ENCODE measurements at places on chromosomes 6 and 20. TPM values are rescaled to one million over a fixed set of nuclear protein-coding genes. Genes with fewer than 3 reads are reported as not detected.
A peak's percentile ranks its signal among the peaks of the same experiment; 100 is the strongest.

B3GALT4 gene
- 43.3 TPM for total RNA-seq

ERVFRD-1 gene
- total RNA-seq = not detected

WFDC2 gene
- 1.6 TPM for total RNA-seq

GNMT gene
- total RNA-seq = 1.1 TPM

PPP1R3G gene
- not detected for total RNA-seq

DNA sequence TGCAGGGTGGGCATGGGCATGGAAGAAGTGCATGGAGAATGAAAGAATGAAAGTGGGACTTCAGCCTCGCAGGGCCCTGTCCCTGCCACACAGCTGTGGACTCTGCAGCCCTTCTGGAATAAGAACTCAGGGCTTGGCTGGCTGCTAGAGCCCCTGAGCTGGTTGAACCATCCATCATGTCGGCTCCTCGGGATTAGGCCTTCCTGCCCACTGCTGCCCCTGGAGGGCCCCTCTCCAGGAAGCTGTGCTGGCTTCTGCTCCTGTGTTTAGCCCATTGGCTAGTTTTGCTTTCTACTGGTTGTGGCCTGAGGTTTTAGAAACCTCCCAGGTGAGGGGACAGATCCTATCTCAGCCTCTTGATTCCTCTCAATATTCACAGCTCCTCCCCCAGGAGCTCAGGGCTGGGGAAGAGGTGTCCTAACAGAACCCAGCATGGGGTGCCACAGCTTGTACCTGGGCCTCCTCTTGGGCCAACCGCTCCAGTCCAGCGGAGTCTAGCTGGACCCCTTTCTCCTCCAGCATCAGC lies 7.9 kb downstream of the AARS2 start:
- DNase-seq = no peak

DNA sequence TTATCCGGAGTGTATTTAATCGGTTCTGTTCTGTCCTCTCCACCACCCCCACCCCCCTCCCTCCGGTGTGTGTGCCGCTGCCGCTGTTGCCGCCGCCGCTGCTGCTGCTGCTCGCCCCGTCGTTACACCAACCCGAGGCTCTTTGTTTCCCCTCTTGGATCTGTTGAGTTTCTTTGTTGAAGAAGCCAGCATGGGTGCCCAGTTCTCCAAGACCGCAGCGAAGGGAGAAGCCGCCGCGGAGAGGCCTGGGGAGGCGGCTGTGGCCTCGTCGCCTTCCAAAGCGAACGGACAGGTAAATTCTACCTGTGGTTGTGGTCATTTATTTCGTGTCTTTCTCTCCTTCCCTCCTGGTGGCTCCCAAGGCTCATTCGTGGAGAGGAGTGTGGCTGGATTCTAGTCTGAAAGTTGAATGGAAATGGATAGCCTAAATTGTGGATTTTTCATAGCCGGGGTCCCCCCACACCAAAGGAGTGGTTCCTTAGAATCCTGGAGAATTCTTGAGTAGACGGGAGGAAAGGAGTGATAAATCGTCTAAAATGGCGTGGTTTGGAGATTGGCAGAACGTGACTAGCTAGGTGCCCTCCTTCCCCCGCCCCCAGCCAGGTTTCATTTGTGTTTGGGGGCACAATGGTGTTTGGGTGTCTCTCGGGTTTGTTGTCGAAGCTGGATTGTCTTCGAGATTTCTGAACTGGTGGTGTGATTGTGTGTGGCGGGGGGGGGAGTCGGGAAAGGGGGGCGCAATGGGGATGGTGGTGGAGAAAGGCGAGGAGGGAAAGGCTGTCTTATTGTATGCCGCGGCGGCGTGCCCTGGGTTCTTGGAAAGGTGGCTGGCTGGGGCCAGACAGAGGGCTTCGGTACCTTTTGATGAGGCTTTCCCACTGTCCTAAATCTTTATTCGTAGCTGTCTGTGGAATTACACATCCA lies 673 bp downstream of the MARCKS start:
- peak; percentile 12 for DNase-seq

DNA sequence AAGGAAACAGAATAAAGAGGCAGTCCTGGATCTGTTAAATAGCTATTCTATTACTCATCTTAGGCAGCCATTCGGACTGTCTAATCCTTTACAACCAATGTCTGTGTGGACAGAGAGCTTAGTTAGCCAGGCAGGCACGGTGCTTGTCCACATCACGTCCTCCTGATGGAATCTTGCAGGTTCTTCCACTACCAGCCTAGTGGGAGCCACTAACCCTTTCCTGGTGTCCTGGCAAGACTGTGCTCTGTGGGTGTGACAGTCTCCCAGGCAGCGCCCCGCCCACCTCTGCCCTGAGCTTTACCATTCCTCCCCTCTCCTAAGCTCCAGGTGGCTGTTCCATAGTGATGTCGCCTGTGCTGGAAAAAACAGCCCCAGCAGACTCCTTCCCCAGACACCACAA lies 78.3 kb upstream of the CLDN20 start:
- DNase-seq = no peak

DNA sequence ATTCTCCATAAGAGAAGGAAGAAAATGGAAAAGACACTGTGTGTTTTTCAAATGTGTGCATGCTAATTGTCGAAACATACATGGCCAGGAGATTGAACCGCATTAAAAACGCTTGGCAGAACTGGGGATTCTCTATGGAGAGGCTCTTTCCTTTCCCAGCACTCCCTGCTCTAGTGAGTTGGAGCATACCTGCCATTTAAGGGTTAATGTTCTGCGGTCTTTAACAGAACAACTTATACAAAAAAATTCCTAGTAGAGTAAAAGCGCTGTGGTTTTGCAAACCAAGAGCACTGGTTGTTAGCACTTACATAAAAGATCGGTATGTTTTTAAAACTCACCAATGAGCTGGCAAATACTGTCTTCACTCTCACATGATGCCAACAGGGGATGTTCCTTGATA lies 1.5 kb downstream of the TAGAP start:
- DNase-seq = peak; percentile 66

DNA sequence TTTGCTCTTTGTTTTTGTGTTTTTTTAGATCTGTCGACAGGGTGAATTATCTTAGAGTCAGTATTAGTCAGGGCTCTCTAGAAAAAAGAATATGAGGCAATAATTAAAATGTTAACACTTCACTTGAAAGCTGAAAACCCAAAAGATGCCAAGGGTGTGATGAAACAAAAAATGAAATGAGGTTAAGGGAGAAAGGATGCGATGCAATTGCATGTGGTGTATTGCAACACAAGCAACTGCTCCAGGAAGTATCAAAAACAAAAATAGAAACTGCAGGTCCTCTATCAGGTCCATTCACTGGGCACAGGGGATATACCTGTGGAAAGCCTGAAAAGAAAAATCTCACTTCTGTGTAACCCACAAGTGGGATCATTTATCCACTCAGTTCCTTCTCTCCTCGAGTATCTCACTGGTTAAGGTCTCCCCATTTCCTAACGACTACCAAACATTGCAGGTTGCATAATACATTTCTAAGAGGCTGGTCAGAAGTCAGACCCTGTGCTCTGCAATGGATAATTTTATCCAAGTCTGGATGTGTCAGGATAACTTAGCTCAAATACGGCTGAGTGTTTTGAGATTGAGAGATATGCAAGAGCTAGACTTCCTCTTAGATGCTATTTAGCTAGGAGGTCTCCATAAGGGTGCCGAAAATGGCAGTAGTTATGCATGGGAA lies 257.7 kb upstream of the GJE1 start:
- no peak for DNase-seq

GRCh38 chr6:14754751-14755513 lies 490.9 kb upstream of the JARID2 start:
- DNase-seq = peak; percentile 42

DNA sequence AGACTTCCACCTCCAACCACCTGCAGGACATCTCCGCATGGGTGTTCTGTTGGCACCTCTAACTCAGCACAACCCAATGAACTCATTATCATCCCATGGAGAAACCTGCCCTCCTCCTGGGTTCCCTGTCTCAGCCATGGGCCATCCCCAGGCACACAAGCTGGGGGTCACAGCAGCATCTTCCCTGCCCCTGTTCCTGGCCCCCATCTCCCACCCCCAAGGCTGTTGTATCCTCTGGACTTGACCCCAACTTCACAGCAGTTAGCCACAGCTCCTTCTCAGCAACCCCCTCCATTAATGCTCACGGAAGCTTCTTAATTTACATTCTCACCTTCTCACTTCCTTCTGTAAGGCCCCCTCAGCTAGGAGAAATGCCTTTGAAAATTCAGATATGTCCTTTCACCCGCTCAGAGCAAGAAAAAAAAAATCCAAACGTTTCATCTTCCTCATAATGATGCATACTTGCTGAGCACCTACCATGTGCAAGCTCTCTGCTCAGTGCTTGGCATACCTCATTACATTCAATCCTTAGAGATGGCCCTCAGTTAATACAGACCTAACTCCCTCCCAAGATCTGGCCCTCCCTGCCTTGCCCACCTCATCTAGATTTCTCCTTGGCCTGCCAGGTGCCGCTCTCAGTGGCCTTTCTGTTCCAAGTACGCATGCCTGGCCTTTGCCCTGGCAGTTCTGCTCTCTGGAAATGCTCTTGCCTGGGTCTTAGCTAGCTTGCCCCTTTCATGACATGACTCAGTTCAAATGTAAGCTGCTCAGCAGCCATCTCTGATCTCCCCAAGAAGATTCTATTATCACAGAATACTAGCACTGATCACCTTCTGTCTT lies 2.5 kb upstream of the NELFCD start:
- no peak for DNase-seq

DNA sequence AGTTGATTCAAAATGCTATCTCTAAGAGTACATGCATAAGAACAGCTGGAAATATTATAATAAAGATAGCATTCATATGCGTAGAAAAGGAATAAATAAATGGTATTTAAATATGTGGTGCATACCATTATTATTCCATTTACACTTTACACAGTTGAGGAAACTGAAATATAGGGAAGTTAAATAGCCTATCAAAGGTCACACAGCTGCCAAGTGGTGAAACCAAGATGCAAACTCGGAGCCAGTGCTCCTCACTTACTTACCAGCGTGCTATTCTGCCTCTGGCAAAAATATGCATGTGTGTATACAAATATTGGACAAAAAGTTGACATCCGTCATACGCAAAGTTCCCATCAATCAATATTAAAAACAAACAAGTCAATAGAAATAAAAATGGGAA lies 22.3 kb upstream of the ANKEF1 start:
- DNase-seq = no peak

GRCh38 chr6:14751645-14752175 lies 494.2 kb upstream of the JARID2 start:
- no peak for DNase-seq

DNA sequence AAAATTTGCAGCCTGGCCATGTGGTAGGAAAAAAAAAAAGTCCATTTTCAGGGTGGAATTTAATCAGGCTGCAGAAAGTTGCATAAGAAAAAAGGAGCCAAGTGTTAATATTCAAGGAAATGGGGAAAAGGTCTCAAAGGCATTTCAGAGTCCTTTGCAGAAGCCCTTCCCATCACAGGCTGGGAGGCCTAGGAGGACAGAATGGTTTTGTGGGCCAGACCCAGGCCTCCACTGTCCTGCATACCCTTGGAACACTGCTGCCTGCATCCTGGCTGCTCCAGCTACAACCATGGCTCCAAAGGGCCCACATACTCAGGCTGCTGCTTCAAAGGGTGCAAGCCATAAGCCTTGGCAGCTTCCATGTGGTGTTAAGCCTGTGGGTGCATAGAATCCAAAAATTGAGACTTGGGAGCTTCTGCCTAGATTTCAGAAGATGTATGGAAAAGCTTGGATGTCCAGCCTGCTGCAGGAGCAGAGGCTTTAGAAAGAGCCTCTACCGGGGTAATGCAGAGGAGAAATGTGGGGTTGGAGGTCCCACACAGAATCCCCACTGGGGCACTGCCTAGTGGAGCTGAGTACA lies 239.0 kb upstream of the STXBP5 start:
- no peak for DNase-seq

- no peak for DNase-seq
Observed at GRCh38 chr20:35515949-35516645, 13.4 kb downstream of the C20orf173 start.
